NB4 (cell line): ENCODE measurements at places on chromosomes 7 and 10.

- DNase-seq, result no peak
Measured at GRCh38 chr7:8384901-8385300, 48.5 kb upstream of the NXPH1 start.

- no peak for DNase-seq
Measured at GRCh38 chr7:134946260-134946659, 40.0 kb upstream of the AGBL3 start.

- DNase-seq, result no peak
Measured at GRCh38 chr10:87842776-87843497, 20.4 kb downstream of the KLLN start.

GRCh38 chr7:155206318-155207020 lies 91.2 kb upstream of the INSIG1 start:
- peak; percentile 95 for DNase-seq

DNA sequence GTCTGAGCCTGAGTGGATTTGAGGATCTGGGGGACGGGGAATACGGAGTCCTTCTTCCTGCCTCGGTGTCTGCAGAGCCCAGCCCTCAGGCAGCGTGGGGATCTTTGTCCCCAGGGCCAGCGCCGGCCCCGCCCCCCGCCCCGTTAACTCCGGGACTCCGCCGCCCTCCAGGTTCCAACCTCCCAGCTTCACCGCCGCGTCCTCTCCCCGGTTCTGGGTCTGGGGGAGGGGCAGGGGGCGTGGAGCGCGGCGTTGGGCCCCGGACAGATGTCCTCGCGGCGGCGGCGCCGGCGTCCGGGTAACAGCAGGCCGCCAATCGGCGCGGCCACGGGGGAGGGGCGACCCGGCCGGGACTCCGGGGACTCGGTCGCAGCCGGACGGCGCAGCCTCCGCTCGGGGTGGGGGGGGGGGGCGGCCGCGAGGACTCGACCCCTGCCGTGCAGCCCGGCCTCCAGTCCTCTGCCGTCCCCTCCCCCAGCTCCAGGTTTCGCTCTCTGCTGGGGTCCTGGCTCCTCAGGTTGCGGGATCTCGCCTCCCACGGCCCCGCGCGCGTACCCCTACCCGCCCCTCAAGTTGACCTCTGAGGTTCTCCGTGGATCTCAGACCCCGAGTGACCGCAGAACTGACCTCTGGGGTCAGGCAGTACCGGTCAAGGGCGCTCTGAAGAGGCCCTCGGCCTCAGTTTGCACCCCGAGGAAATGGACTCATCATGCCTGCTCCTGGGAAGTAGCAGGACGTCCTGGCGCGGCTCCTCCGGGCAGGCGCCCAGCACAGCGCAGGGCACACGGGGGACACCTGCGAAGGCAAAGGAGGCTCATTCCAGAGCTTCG lies 2.3 kb upstream of the ELFN1 start:
- peak; percentile 46 for DNase-seq

DNA sequence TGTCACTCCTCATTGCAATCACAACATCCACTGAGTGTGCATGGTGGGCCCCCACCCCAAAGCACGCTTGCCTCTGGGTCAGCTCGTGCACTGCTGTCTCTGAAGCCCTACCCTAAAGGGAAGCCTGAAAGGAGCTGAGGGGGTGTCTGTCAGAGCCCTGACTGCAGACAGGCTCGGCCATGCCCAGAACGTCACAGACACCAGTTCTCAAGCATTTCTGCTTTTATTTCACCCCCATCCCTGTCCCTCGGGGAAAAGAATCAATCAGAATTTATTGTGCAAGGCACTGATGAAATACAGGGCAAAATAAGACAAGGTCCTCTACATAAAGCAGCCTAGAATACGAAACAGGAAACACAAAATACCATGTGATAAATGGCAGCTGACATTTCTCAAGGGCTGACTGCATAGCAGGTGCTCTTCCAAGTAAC lies 231.8 kb downstream of the WDR37 start:
- peak; percentile 31 for DNase-seq

GRCh38 chr10:43623351-43623750 lies 17.1 kb downstream of the ZNF485 start:
- peak; percentile 67 for DNase-seq

DNA sequence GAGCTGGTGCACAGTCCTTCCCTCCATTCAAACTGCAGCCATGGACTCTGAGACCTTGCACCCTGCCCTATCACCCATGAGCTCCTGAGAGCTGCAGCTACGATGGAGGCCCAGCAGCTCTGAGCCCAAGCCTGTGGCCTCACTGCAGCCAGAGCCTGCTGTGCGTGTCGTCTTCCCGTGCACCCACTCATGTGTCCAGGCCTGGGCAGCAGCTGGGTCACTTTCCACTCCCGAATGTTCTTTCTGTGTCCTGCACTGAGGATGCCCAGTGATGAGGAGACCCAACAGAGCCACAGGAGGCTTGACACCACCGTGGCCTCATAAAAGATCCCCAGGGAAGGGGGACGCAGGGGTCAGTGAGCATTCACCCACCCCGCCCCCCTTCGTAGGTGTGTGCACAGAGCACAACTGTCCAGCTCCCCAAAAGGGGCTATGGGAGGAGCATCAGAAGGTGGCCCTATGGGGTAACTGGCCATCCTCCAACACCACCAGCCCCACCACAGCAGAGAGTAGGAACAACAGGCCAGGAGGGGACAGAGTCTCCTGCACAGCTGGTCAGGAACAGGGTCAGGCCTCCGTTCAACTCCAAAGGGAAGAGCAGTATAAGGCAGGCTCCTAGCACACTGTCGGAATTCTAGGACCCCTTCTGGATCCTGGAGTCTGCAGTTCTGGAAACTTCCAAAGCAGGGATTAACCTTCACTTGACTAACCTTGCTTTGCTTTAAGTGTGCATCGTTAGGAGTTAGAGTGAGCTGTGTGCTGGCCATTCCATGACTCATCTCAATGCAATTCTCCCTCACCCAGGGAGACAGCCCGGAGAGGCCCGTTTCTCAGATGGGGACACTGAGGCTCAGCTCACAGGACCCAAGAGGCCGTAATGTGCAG lies 52.6 kb downstream of the RASGEF1A start:
- DNase-seq, result no peak

GRCh38 chr7:139875821-139876241 lies 46.8 kb downstream of the TBXAS1 start:
- peak; percentile 15 for DNase-seq

DNA sequence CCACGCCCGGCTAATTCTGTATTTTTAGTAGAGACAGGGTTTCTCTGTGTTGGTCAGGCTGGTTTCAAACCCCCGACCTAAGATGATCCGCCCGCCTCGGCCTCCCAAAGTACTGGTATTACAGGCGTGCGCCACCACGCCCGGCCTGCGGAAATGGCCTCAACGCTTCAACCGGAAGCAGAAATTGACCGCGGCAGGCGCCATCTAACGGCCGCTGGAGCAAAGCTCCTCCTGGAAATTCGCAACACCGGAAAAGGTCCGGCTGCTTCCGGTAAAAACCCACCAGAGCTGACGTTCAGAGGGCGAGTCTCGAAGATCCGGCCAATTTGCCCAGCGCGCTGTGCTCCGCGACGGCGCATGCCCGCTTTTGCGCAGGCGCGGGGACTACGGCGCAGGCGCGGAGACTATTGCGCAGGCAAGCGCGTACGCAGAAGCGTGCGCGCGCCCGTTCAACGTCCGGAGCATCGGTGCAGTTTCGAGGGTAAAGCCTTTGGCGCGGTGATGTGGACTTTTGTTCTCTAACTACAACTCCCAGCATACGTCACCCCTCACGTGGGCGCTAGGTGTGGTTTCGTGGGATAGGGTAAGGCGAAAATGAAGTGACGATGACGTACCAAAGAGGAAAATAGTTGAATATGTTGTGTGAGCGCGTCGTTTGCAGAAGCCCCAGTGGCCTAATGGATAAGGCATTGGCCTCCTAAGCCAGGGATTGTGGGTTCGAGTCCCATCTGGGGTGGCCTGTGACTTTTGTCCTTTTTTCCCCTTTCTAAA lies 915 bp upstream of the FMC1 start:
- peak; percentile 100 for DNase-seq

DNA sequence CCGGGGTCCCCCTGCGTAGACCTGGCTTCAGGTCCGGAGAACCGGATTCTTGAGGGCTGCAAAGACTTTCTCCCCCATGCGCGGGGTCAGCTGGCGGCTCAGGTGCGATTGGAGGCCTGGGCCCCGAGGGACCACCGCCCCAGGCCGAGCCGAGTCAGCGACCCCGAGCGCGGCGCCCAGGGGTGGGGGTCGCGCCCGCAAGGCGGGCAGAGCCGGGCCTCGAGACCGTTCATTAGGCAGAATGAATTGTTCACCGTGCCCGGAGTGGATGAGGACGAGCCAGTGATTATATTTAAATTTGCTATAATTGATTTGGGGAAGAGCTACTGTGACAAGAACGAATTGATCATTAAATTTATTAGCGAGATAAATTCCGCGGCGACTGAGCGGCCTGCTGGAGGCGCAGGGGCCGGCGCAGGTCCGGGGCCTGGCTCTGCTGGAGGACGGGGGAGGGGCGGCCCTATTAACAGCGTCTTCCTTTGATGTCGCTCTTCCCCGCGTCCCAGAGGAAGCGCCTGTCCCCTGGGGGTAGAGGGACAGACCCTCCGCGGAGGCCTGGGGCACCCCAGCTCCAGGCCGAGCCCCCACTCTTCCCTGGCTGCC lies 7.5 kb downstream of the MNX1 start:
- DNase-seq, result no peak

GRCh38 chr7:3073763-3074458 lies 30.2 kb upstream of the CARD11 start:
- DNase-seq, result no peak

DNA sequence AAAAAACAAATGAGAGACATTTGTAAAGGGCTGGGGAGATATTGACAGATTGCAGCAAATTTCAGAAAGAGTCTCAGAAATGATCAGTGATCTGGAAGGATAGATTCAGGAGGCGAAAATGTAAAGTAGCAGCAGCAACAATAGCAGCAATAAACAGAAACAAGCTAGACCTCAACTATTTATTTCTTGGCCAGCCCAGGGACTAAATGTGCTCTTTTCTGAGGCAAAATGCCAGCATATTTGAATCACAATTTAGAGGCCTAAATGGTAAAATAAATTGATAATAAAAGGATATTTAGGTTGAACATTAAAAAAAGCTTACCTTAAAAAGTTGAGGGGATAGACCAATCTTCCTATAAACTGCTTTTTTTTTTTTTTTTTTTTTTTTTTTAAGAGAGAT lies 134.6 kb upstream of the ITGB1 start:
- no peak for DNase-seq
